ENCODE measurements at places on chromosomes 7 and 10.

- no peak for DNase-seq
Observed at GRCh38 chr10:29636178-29636577, 1.4 kb upstream of the SVIL start.

GRCh38 chr10:98098247-98098646 is 36.2 kb upstream of the R3HCC1L start:
- no peak for DNase-seq

DNA sequence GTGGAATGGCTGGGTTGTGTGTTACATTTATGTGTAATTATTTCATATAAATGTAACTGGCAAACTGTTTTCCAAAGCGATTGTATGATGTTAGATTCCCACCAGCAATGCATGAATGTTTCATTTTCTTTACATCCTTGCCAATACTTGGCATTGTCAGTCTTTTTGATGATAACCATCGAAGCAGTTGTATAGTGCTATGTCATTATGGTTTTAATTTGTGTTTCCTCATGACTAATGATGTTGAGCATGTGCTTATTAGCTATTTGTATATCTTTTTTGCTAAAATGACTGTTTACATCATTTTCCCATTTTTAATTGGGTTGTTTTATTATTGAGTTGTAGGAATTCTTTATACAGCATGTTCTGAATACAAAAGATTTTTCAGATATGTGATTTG is 22.3 kb downstream of the AHCYL2 start:
- DNase-seq = no peak

GRCh38 chr10:86401588-86402282 is 35.1 kb upstream of the GRID1 start:
- DNase-seq = no peak

DNA sequence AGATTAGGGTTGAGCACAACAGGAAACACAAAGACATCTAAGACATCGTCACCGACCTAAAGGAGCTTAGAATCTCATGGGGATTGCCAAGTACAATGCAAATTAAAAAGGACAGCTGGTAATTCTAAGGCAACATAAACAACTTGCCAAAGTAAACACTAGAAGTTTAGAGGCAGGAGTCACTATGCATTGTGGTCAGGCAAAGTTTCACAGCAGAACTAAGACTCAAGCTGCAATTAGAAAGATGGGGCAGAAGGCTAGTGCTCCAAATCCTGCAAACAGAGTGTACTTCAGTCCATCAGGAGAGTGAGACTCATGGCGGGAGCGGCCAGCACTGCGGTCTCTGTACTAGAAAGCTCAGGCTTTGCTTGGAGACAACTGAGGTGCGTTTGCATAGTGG is 52.7 kb downstream of the HIPK2 start:
- DNase-seq = no peak

DNA sequence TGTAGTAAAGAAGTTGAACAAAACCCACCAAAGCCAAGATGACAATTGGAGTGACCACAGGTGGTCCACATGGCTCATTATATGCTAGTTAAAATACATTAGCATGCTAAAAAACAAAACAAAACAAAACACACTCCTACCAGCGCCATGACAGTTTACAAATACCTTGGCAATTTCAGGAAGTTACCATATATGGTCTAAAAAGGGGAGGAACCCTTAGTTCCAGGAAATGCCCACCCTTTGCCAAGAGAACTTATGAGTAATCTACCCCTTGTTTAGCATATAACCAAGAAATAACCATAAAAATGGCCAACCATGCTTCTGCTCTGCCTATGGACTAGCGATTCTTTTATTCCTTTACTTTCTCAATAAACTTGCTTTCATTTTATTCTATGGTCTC is 979.1 kb upstream of the POT1 start:
- no peak for DNase-seq
